ENCODE measurements at places on chromosomes 3 and 15. TPM values are rescaled to one million over a fixed set of nuclear protein-coding genes. Genes with fewer than 3 reads are reported as not detected.

HTR3E gene
- not detected for total RNA-seq

IREB2 gene
- total RNA-seq: 23.4 TPM

SPATA12 gene
- 0.11 TPM for total RNA-seq

ATP13A5 gene
- not detected for total RNA-seq

WDR49 gene
- total RNA-seq: under 0.01 TPM

SLC7A14 gene
- total RNA-seq: 0.44 TPM

SOX2 gene
- total RNA-seq: not detected

GOLGA8T gene
- not detected for total RNA-seq

PLSCR2 gene
- total RNA-seq: not detected

FSTL1 gene
- total RNA-seq: 921 TPM

CCR8 gene
- total RNA-seq: not detected

CPLX3 gene
- total RNA-seq: not detected

RBP2 gene
- not detected for total RNA-seq

SI gene
- not detected for total RNA-seq

IFRD2 gene
- total RNA-seq: 109 TPM

LIPC gene
- total RNA-seq: 0.37 TPM

ZNF660 gene
- total RNA-seq: 1.7 TPM

CCR9 gene
- total RNA-seq: not detected
